ENCODE measurements at places on chromosomes 5 and 9.
A peak's percentile ranks its signal among the peaks of the same experiment; 100 is the strongest.

- no peak for DNase-seq
Observed at GRCh38 chr5:99037668-99038067, 108.9 kb upstream of the CHD1 start.

- no peak for DNase-seq
Observed at GRCh38 chr5:157596487-157596886, 20.9 kb upstream of the ADAM19 start.

DNA sequence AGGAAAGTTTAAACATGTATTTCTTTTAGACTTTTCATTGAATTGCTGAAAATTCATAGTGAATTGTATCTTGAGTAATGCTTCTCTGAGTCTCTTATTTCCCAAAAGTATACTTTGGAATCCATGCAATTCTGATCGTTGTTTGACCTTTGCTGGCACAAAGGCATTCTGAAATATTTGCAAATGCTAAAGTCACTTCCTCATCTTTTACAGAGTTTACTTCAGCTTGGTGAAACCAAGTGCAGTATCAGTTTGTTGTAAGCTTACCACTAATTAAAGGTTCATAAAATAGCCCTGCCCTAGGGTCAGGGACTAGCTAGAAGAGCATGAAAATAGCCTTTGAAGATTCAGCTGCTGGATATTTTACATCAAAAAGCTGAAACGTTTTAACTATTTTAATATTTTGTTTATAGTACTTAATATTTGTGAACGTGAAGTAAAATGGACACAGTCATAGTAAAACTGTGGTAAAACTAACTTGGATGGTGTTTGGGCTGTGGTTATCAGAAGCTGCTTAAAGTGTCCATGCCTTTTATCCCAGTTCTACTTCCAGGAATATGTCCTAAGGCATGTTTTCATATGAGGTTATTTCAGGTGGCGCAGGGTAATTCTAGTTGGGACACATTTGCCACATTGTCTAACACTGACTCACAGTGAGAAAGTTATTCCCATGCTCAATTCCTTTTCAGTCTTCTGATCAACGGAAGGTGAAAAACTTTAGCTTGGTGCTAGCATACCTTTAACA lies 45.3 kb downstream of the SLC22A5 start:
- DNase-seq, result no peak

GRCh38 chr9:137138722-137139467 lies at the start of gene GRIN1:
TSS of gene GRIN1 (plus strand) at chr9:137139154. CDS start at chr9:137139487, 333 bp downstream.
- DNase-seq, result no peak

DNA sequence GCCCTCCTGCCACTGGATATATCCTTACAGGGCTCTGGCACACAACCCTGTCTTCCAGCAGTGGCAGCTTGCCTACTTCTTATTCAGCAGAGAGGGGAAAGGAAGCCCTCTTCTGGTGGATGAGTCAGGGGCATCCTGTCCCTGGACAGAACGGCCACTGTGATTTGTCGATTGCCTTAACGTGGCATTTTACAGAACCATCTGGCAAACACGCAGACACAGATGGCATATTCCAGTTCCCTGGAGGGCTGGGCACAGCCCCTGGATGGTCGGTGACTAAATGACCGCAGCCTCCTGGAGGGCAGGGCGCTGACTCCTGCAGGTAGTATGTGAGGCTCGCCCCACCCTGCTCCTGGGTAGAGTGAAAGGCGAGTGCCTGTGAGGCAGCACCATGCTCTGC lies 62.1 kb downstream of the DCP2 start:
- DNase-seq, result no peak

- no peak for DNase-seq
Observed at GRCh38 chr5:89268460-89268859, 385.5 kb upstream of the MEF2C start.

DNA sequence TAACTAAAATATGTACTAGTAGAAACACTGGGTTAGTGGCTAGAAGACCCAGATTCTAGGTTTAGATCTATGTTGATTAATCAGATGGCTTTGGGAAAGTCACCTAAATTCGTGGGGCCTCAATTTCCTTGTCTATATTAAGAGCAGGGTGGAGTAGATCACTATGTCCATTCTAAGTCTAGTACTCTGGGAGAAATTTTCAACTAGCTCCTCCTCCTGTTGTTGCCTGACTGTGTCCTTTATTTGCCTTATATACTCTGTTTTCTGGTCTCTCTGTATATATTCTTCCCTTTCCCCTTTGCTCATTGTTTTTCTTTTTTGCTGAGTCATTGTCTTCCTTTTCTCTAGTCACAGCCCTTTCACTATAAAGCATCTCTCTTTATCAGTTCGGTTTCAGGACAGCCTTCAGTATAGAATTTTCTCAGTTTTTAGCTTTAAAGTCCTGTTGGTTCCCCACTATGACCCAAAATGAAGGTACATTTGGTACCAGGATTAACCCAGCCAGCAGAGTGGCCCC lies 44.5 kb upstream of the CDH6 start:
- DNase-seq, result peak; percentile 7

- no peak for DNase-seq
Observed at GRCh38 chr5:34775886-34776285, 63.1 kb upstream of the TTC23L start.

GRCh38 chr5:57184322-57184721 lies 10.5 kb downstream of the GPBP1 start:
- no peak for DNase-seq

GRCh38 chr9:33809506-33809905 lies 7.5 kb upstream of the UBE2R2 start:
- DNase-seq, result no peak

DNA sequence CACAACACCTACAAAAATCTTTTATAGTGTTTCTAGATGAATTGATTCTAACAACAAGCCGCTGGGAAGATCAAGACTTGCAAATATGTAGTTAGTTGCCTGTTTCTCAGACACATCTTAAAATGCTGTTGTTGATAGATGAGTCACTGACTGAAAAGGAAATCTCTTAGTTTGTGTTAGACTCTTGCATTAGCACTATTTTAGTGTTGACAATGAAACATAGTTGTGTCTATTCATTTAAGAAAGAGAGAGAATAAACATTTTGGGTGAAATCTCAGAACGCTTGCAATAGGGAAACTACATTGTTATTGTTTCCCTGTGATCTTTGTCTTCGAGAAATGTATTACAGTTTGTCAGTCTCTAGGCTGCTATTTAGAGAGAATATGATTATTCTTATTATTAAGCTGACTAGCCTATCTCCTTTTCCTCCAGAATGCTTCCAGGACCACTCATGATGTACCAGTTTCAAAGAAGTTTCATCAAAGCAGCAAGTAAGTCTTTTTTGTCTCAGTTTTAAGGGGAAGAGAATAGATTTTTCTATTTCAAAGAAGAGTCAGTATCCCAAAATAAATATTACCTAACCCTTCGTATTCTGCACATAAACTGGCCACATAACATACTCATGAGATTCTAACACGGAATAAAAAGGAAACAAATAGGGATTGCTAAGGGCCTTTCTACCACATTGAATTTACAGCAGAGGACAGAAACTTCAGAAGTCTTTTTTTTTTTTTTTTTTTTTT lies 285.6 kb downstream of the ARHGAP26 start:
- no peak for DNase-seq

DNA sequence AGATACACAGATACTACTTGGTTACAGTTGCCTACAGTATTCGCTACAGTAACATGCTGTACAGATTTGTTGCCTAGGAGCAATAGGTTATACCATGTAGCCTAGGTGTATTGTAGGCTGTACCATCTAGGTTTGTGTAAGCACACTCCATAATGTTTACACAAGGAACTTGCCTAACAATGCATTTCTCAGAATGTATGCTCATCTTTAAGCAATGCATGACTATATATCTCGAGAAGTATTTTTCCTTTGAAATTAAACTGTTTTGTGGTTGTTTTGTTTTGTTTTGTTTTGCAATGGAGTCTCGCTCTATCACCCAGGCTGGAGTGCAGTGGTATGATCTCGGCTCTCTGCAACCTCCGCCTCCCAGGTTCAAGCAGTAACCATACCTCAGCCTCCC lies 25.3 kb downstream of the LRRC70 start:
- DNase-seq, result no peak

DNA sequence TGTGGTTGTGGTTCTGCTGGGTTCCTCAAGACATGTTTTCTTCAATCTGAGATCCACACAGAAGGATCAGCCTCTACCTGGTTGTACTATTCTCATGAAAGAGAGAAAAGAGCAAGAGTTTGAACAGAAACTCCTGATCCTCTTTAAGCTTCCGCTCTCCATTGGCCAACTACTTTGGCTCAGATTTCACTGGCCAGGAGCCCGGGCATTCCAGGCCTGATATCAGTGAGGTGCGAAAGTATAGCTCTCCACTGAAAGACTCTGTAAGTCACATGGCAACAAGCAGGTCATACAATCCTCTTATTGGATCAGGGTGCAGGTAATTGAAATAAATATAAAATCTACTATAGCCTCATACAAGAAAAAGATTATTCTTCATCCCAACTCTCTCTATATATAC lies 920.5 kb downstream of the TLE4 start:
- peak; percentile 6 for DNase-seq

GRCh38 chr5:103407402-103407801 lies 148.8 kb downstream of the MACIR start:
- no peak for DNase-seq

GRCh38 chr5:10600626-10601245 lies 36.9 kb downstream of the ANKRD33B start:
- DNase-seq, result no peak

DNA sequence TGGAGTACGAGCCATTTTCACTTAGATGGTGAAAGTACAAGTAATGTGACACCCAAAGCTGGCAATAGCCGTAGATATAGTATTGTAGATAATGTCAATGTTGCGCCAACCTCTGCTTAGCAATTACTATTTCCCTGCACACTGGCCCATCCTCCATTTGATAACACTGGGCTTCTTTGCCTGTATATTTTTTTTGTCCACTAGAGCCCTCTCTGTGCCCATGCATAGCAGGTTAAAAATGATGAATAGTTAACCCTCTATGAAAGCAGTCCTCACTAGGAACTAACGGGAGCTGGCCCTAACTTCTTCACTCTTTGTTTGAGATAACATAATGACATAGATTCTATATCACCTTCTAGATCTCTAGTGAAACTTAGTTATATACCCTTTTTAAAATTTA lies 416.8 kb downstream of the TUSC1 start:
- no peak for DNase-seq

DNA sequence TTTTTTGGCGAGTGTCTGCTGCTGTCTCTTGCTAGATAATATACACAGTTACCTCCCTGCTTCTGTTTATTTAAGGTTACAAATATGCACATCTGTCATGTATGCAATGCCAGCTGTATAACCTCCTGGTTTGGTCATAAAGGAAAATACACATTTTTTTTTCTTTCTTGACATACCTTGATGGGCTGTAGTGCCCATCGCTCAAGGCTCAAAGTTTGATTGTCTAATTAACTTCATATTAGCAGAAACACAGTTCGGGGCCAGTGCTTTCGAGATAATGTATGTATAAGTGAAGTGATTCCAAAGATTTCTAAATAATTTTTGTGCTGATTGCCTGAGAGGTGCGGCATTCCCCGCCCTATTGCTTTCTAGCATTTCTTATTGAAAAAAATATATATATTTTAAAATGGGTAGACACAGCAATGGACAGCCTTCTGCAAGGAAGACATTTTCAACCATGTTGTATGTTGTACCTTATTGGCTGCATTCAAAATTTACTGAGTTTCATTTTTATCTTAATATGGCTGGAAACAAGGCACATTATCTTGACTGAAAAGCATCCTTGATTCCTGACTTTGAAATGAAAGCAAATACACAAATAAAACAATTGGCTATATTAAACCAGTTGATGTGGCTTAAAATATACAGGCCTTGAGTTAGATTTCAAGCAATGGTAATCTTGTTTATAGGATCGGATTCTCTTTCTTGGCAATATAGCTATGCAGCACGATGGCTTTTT lies 206.2 kb downstream of the MEF2C start:
- no peak for DNase-seq

GRCh38 chr5:112930082-112930344 lies 8.0 kb upstream of the REEP5 start:
- DNase-seq, result no peak

- DNase-seq, result no peak
Observed at GRCh38 chr5:189486-189885, 1.8 kb upstream of the LRRC14B start.

DNA sequence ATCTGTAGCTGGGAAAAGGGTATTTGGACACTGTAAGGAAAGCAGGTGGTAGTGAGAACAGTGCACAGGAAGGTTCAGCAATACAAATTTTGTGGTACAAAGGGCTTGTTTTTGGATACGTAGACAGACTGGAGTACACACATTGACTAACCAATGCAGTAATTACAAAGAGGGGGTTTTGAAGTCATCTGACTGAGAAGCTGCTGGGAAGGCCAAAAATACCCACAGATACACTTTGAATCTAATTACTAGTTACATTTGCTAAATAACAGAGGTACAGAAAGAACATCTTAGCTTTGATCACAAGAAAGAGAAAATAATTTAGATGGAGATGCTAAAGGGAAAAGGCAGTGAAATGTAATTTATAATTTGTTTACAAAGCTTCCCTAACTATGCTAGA lies 45.9 kb downstream of the PKD2L2 start:
- no peak for DNase-seq

DNA sequence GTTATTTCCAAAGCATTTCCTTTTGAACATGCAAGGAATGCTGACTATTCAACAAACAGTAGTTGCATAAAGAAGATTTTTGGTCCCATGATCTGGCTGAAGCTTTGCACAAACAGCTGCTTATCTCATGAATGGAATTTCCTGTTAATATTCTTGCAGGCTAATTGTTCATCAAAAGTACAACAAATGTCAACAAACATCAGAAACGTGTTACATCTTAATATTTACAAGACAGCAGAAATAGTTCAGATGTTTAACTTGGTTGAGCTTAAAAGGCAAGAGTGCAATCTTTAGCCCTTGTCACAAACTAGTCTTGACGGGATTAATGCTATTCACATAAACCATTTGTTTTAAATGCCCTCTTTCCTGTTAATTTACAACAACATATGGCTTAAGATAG lies 47.9 kb upstream of the BASP1 start:
- DNase-seq, result no peak

- DNase-seq, result no peak
Observed at GRCh38 chr5:31720004-31720403, 81.1 kb downstream of the PDZD2 start.

Measured in NCI-H510A treated with DMSO at 0.1 percent for 48 hours (cell line).